ENCODE measurements at places on chromosomes 3 and 15.

DNA sequence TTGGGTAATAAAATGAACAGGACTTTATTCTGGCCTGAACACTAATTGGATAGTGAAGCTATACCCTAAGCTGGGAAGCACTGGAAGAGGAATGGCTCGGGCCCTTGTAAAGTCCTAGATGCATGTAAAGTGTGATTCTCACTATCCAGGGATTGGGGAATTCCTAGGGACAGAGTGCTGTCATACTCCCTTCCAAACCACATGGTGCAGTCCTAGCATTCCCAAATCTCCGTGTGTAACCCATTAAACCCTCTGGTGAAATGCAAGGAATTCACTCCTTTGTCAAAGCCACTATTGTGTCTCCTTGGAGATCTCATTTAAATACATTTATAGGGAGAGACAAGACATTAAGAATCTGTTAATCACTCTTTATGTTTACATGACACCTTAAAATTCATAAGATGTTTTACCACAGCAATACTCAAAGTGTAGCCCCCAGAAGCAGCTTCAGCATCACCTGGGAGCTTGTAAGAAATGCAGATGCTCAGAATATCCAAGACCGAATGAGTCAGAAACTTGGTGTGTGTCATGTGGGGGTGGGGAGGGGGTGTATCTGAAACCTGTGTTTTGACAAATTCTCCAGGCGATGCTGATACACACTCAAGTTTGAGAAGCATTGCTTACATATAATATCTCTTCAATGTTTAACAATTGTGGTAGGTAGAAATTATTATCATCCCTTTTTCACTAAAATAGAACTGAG is 121.8 kb upstream of the NPHP3 start:
- no peak for DNase-seq

DNA sequence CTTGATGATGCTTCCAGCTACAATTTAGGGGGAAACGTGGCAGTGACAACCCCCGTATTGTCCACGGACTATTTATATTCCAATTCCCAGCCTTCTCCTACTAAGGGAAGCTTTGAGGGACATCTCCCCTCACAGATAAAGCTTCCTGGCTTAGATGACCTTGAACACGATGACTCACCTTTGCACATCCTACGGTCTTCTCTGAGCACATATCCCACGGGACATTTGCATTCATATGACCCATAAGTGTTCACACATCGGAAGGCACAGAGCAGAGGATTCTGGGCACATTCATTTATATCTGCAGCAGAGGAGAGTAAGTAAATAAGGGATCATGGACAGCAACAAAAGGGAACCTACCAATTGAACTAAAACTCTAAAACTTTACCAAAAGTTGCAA is 101.5 kb downstream of the DUT start:
- no peak for DNase-seq

DNA sequence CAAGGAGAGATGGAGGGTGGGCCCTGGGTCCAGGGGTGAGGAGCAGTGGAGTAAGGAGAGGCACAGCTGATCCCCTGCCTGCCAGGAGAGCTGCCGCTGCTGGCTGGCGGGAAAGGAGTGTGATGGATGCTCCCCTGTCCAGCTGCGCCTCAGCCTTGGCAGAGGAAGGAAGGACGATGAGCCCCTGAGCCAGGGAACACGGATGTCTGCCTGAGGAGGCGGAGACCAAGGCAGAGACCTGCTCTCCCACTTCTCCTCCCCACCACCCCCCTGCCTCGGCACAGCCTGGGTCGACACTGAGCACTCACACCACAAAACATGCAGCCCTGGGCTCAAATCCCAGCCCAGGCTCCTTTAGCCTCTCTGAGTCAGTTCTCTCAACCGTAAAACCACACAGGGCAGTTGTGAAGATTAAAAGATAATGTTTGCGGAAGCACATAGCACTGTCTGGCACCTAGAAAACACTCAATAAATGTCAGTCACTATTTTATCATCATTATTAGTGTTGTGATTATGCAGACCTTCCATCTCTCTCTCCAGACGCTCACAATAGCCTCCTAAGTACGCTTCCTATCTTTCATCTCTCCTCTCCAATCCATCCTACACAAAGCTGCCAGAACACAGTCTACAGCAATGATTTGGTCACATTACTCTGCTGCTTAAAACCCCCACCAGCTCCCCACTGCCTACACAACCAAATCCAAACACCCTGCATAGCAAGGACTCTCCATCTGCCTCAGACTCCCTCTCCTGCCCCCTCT is 52.2 kb downstream of the SEMA5B start:
- DNase-seq = no peak

GRCh38 chr3:194244167-194244566 is 107.0 kb downstream of the CPN2 start:
- no peak for DNase-seq

- DNase-seq = no peak
These were observed 7.0 kb downstream of the PPCDC start for GRCh38 chr15:75030424-75030823.

- peak; percentile 56 for DNase-seq
These were observed at the start of gene RTP4 for GRCh38 chr3:187368251-187369088. Gene RTP4, plus strand, starts transcription at chr3:187368385. Its CDS starts 57 bp downstream, at chr3:187368442.

DNA sequence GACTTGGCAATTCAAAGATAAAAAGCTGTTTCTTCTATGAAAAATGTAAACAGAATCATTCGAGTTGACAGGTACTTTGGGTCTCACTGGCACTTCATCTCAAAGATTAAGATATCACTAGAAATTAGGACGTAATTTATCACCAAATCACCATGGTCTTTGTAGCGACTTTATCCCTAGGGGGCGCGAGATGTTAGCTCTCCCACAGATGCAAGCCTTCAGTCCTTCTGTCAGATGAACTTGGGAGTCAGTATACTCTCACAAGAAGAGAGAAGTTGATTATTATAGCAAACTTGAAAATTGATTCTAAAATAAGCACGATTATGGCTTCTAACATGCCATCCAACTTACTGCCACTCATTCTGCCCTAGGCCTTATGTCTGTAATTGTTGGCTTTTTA is 150.3 kb downstream of the ALCAM start:
- no peak for DNase-seq

- no peak for DNase-seq
These were observed 17.7 kb downstream of the STAG1 start for GRCh38 chr3:136734382-136735070.

- DNase-seq = no peak
These were observed 41.1 kb downstream of the ACAA1 start for GRCh38 chr3:38095669-38096483.

- no peak for DNase-seq
These were observed 183.2 kb downstream of the SSR3 start for GRCh38 chr3:156371701-156372100.

- no peak for DNase-seq
These were observed at the start of gene LRRFIP2 for GRCh38 chr3:37174532-37175126. Gene LRRFIP2, minus strand, starts transcription at chr3:37174582. Its CDS starts 25,599 bp downstream, at chr3:37148983.

GRCh38 chr3:123920383-123920782 is 36.3 kb upstream of the MYLK start:
- DNase-seq = no peak

DNA sequence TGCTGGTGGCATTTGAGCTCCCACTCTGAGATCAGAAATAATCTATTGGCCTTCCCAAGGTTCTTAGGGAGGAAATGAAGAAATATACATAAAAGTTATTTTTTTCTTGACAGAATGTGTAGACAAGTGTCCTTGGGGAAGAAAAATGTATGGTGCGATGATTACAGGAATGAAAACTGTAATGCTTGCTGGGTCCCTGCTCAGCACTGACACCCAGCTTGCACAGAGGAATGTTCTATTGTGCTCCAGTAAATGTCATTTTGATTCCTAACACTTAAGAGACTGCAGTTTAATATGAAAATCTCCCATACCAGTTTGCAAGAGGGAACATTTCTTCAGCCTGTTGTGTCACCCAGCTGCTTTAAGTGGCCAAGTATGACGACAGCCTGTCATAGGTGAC is 271.3 kb upstream of the TPM1 start:
- DNase-seq = no peak

- no peak for DNase-seq
These were observed 21.9 kb upstream of the TSEN2 start for GRCh38 chr3:12462159-12462947.

DNA sequence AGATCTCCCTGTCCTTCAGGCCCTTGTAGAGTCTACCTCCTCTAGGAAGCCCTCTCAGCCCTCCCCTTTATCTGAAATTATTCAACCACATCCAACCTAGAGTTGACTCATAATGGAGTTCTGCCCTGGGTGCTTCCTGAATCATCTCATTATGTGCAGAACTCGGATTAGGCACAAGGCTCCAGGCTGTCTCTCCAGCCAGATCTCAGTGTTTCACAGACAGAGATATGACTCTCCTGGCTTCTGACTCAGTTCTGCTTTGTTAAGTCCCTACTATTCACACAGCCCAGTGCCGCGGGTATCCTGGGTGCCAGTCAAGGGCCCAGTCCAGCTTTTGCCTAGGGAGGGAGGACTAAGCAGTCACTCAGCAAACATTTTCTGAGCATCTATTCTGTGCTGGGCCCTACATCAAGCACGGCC is 9.3 kb downstream of the STRA6 start:
- no peak for DNase-seq

DNA sequence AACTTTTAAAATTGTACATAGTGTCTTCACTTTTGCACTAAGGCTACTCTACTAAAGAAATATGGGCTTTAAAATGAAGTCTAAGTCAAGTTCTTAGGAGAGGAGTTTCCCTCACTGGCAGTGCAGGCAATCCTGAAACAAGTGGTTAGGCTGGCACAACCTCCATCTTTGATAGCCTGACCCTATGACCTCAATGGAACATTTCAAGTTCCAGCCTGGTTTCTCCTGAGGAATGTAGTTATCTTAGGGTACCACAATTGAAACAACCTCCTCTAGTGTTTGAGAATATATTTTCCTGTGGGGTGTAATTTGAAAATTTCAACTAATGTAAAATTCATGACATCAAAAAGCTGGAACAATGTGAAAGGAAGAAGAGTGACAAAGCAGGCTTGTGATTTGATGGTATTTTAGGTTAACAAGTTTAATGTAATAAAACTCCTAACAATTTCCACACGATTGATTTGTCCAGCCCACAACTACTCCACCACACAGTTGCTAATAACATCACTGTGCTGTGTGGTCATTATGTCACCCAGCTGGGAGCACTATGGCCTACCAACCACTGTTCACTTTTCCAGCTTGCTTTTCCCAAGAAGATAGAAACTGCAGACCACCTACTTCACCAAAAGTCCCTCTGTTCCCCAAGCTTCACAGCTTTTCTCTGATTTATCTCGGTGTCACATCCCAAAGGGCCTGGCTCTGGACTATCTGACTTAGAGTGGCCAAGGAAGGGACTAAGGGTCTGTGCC is 1.8 kb downstream of the WWTR1 start:
- no peak for DNase-seq

DNA sequence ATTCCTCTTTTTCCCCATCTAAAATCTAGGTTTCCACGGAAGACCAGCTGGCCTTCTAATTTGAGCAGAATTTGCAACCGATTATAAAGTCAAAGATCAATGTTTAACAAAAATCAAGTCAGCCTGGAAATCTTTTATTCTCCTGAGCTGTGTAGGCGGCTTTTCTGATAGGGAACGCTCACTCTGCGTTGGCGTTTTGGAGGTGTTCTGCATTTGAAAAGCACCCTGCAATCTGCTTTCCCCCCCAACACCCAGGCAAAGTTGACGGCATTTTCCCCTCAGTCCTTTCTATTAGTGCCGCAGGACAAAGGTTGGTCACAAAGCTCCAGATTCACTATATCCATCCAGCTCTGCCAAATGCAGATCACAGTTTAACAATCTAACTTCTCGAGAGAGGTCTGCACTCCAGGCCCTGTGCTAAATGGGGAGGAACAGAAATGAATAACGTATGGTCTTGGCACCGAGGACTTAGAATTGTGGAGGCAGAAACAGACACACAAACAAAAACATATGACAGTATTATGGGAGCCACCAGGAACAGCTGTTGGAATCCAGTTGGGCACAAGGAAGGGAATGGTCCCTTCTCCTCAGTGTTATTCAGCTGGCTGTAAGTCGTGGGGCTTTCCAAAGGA is 50.4 kb upstream of the LARS2 start:
- DNase-seq = no peak

DNA sequence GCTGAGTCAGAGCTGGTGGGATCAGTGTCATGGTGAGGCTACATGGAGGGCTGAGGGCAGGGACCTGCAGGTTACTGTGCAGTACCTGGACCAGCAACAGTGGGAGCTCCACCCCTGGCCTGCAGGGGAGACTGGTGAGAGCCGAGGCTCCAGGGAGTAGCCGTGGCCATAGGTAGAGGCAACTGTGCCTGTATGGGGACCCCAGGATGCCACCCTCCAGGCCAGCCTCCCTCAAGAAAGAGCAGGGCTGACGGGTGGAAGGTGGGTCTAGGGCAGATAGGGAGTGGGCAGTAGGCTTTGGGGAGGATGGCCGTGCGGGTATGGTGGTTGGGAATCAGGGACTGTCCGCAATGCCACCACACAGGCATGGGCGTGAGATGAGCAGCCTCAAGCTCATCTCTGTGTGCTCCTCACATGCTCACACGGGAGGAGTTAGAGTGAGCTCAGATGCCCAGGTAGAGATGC is 35.5 kb downstream of the FBLN2 start:
- DNase-seq = no peak

DNA sequence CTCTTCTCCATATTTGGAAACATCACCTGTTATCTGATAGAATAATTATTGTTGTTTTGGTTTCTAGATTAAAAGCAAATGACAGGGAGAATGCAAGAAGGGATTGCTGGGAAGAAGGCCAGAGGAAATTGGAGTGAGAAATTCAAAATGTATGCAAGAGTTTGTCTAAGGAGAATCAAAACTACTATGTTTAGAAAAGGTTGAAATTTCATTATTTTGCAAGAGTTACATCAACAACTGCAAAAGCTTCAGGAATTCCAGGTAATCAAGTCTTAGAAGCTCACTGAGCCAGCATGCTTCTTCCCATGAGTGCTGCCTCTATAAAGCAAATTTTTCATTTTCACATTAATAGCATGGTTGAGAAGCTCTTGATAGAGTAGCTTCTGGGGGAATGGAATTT is 177.2 kb upstream of the GBE1 start:
- DNase-seq = no peak

DNA sequence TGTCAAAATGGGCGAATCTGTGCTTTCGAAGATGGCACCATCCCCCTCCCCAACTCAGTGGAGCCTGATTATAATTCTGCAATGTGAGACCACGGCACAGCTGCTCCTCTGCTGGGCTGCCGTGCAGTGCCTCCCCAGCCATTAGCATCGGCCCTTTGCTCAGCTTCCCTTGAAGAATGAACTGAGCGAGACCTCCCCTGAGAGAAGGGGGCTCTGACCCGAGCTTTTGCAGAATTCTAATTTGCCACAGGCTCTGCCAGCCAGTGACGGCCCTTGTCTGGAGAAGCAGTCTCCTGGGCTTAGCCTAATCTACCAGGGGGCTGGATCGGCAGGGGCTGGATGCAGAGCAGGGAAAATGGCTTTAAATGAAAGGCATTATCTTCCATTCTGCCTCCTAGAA is 57.2 kb downstream of the GLDN start:
- no peak for DNase-seq
